ENCODE measurements at places on chromosomes 16 and 17. TPM values are rescaled to one million over a fixed set of nuclear protein-coding genes. Genes with fewer than 3 reads are reported as not detected.

Gene NPIPA2
- total RNA-seq = 1.1 TPM

Gene CSF3
- total RNA-seq = not detected

Gene NSF
- total RNA-seq = 86.2 TPM

- no peak overlapping the region for H3K4me3 ChIP-seq
- peaks cover 10% of the 10 kb centered on the region for H3K4me1 ChIP-seq
- H3K27me3 ChIP-seq = peaks cover 6% of the 10 kb centered on the region
- no peaks in the 10 kb centered on the region for H3K36me3 ChIP-seq
- H3K27ac ChIP-seq = no peak overlapping the region
Measured at GRCh38 chr17:3678095-3678820, 9.6 kb downstream of the EMC6 start.

DNA sequence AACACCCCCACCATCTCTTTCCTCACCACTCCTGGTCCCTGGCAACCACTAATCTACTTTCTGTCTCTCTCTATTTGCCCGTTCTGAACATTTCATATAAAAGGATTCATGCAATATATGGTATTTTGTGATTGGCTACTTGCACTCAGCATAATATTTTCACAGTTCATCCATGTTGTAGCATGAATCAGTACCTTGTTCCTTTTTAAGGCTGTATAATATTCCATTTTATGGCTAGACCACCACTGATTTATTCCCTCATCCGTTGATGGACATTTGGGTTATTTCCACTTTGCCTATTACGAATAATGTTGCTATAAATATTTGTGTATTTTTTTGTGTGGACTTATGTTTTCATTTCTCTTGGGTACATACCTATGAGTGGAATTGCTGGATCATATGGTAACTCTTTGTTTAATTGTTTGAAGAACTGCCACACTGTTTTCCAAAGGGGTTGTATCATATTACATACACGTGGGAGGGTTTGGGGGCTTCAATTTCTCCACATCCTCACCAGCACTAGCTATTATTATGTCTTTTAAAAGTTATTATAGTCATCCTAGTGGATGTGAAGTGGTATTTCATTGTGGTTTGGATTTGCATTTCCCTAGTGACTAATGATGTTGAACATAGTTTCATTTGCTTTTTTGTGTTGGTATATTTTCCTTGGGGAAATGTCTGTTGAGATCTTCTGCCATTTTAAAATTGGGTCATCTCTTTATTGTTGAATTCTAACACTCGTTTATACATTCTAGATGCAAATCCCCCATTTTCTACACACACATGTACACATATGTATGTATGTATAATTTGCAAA is 26.3 kb downstream of the SEC14L5 start:
- no peak for DNase-seq
- no peak overlapping the region for H3K27ac ChIP-seq
- no peak overlapping the region for H3K4me3 ChIP-seq
- H3K36me3 ChIP-seq = no peaks in the 10 kb centered on the region

- peak; percentile 65 for DNase-seq
- H3K4me1 ChIP-seq = peaks cover 39% of the 10 kb centered on the region
- no peaks in the 10 kb centered on the region for H3K27me3 ChIP-seq
Measured at GRCh38 chr16:57802341-57803133, at the start of gene KIFC3. KIFC3 (minus strand) TSS chr16:57802491; CDS start chr16:57798243, 4,248 bp downstream.

GRCh38 chr16:79753286-79753685 is 152.7 kb upstream of the MAF start:
- H3K27ac ChIP-seq = no peak overlapping the region
- H3K4me3 ChIP-seq = no peak overlapping the region
- no peak for DNase-seq

GRCh38 chr16:11546608-11547061 is 40.1 kb downstream of the LITAF start:
- peaks cover 11% of the 10 kb centered on the region for H3K36me3 ChIP-seq
- peaks cover 6% of the 10 kb centered on the region for H3K4me1 ChIP-seq
- H3K27ac ChIP-seq = no peak overlapping the region
- DNase-seq = peak; percentile 71

GRCh38 chr17:63447471-63448009 is 1.4 kb upstream of the CYB561 start:
- peaks cover 22% of the 10 kb centered on the region for H3K4me1 ChIP-seq
- H3K4me3 ChIP-seq = no peak overlapping the region
- no peak for DNase-seq
- H3K36me3 ChIP-seq = no peaks in the 10 kb centered on the region
- H3K27me3 ChIP-seq = no peaks in the 10 kb centered on the region

GRCh38 chr17:7850701-7851437 is 4.0 kb upstream of the TMEM88 start:
- H3K36me3 ChIP-seq = peaks cover 11% of the 10 kb centered on the region
- no peak overlapping the region for H3K4me3 ChIP-seq
- no peaks in the 10 kb centered on the region for H3K27me3 ChIP-seq
- no peak overlapping the region for H3K27ac ChIP-seq
- peaks cover 15% of the 10 kb centered on the region for H3K4me1 ChIP-seq

DNA sequence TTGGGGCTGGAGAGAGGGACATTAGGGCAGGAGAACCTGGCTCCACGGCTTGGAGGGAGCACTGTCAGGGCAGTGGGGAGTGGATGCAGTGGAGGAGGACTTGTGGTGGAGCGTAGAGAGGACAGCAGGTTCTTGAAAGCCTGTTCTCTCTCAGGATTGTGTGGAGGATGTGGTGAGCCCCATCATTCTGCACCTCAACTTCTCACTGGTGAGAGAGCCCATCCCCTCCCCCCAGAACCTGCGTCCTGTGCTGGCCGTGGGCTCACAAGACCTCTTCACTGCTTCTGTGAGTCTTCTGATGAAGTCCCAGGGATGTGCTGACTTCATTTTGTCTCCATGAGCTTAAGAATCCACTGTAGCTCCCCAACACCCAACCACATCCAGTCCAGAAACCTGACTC is 13.5 kb downstream of the COX6A2 start:
- no peaks in the 10 kb centered on the region for H3K4me1 ChIP-seq
- no peak for DNase-seq
- H3K36me3 ChIP-seq = no peaks in the 10 kb centered on the region
- no peak overlapping the region for H3K4me3 ChIP-seq

DNA sequence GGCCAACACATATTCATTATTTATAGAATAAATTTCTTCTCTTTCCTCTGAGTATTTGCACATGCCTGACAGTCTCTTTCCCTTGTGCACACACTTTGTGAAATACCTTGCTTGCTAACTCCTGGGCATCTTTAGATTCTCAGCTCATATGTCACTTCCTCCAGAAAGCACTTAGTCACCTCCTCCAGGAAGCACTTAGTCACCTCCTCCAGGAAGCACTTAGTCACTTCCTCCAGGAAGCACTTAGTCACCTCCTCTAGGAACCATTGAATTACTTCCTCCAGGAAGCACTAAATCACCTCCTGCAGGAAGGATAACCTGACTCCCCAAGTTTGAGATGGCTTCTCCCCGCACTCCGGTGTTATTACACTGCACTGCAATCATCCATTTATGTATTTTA is 462.5 kb upstream of the EEF2KMT start:
- no peaks in the 10 kb centered on the region for H3K4me1 ChIP-seq
- H3K4me3 ChIP-seq = no peak overlapping the region
- no peak overlapping the region for H3K27ac ChIP-seq
- no peaks in the 10 kb centered on the region for H3K27me3 ChIP-seq

DNA sequence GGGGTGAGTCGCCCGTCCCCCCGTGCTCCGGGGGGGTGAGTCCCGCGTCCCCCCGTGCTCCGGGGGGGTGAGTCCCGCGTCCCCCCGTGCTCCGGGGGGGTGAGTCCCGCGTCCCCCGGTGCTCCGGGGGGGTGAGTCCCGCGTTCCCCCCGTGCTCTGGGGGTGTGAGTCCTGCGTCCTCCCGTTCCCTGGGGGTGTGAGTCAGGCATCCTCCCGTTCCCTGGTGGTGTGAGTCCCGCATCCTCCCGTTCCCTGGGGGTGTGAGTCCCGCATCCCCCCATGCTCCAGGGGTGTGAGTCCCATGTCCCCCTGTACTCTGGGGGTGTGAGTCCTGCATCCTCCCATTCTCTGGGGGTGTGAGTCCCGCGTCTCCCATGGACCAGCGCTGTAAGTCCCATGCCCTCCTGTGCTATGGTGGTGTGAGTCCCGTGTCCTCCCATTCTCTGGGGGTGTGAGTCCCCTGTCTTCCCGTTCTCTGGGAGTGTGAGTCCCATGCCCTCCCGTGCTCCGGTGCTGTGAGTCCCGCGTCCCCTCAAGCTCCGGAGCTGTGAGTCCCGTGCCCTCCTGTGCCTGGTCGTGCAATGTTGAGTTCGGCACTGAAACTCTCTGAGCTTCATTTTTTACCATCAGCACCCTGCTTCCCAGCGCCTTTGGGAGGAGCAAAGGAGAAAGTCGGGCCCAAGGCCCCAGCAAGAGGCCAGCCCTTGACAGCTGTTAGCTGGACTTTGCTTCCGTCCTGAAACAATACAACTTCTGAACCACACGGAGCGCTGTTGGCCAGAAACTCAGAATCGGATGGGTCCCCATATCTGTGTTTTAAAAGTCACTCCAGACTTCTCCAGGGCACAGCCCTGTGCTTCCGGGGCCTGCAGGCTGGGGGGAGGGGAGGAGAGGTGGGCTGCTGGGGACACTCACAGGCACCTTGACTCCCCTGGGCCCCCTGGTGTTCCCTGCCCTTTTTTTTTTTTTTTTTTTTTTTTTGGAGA is 11.5 kb upstream of the ZC3H18 start:
- H3K27me3 ChIP-seq = peaks cover 11% of the 10 kb centered on the region
- peaks cover 6% of the 10 kb centered on the region for H3K4me1 ChIP-seq
- no peaks in the 10 kb centered on the region for H3K36me3 ChIP-seq
- H3K4me3 ChIP-seq = no peak overlapping the region
- DNase-seq = peak; percentile 16

- peaks cover 9% of the 10 kb centered on the region for H3K4me1 ChIP-seq
- no peaks in the 10 kb centered on the region for H3K27me3 ChIP-seq
- no peak overlapping the region for H3K27ac ChIP-seq
- no peaks in the 10 kb centered on the region for H3K36me3 ChIP-seq
- H3K4me3 ChIP-seq = no peak overlapping the region
- no peak for DNase-seq
Measured at GRCh38 chr16:77677129-77677528, 45.2 kb upstream of the NUDT7 start.

DNA sequence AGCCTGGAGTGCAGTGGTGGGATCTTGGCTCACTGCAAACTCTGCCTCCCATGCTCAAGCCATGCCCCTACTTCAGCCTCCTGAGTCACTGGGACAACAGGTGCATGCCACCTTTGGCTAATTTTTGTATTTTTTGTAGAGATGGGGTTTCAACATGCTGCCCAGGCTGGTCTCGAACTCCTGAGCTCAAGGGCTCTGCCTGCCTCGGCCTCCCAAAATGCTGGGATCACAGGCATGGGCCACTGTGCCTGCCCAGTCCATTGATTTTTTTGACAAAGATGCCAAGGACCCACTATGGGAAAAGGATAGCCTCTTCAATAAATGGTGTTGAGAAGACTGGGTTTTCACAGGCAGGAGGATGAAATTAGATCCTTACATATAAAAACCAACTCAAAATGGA is 10.8 kb upstream of the ADCY7 start:
- no peaks in the 10 kb centered on the region for H3K36me3 ChIP-seq
- no peak overlapping the region for H3K27ac ChIP-seq

GRCh38 chr16:66603537-66604375 is 748 bp upstream of the CMTM3 start:
- no peaks in the 10 kb centered on the region for H3K36me3 ChIP-seq
- peaks cover 26% of the 10 kb centered on the region for H3K4me1 ChIP-seq
- H3K27ac ChIP-seq = no peak overlapping the region
- H3K4me3 ChIP-seq = peak overlapping the region; percentile 74

GRCh38 chr17:76079956-76080767 is 1.2 kb downstream of the ZACN start:
- peaks cover 7% of the 10 kb centered on the region for H3K4me1 ChIP-seq
- H3K27ac ChIP-seq = no peak overlapping the region
- no peak for DNase-seq
